ENCODE measurements at places on chromosomes 12 and 14. TPM values are rescaled to one million over a fixed set of nuclear protein-coding genes. Genes with fewer than 3 reads are reported as not detected.

DNA sequence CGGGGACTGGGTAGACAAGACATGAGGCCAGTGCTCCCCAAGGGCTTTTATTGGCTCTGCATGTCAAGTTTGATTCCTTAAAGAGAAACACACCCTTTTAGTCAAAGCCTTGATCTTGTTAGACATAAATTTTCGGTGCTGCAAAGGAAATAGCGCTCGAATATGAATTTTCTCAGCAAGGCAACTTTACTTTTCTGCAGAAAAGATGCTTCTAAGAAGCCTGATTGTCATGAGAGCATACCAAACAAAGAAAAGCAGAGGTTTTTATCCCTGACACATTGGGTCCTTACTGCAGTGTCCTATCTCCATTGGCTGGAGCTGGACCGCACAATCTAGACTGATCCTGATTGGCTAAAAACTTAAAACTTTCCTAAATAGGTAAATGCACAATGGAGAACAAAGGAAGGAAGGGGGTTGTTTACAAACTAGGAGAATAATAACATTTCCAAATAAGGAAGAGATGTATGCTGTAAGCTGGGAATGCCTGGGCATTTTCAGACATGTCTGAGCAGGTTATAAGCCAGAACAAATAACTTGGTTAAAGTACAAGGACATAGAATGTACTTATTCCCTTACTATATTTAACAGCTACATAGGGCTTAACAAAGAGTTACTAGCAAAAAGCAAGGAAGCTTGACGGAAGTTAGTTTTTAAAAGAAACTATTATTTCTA is 17.2 kb downstream of the TXNRD1 start:
- no peak for DNase-seq

DNA sequence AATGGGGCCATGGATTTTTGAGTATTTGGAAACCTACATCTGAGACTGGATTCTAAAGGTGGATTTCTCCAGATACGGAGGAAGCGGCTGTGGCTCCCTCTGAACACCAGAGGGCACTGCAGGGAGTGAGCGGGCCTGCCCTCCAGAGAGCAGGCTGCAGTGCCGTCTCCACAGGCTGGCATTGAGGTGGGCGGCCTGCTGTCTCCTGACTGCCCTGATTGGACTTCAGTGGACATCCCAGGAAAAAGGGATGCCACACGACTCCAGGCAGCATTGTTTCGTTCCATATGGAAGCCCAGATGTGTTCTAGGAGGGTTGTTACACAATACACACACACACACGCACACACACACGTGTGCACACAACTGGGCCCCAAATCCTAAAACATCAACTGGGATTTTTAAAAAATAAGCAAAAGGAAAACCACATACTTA is 20.9 kb upstream of the ANO2 start:
- DNase-seq = peak; percentile 46

DNA sequence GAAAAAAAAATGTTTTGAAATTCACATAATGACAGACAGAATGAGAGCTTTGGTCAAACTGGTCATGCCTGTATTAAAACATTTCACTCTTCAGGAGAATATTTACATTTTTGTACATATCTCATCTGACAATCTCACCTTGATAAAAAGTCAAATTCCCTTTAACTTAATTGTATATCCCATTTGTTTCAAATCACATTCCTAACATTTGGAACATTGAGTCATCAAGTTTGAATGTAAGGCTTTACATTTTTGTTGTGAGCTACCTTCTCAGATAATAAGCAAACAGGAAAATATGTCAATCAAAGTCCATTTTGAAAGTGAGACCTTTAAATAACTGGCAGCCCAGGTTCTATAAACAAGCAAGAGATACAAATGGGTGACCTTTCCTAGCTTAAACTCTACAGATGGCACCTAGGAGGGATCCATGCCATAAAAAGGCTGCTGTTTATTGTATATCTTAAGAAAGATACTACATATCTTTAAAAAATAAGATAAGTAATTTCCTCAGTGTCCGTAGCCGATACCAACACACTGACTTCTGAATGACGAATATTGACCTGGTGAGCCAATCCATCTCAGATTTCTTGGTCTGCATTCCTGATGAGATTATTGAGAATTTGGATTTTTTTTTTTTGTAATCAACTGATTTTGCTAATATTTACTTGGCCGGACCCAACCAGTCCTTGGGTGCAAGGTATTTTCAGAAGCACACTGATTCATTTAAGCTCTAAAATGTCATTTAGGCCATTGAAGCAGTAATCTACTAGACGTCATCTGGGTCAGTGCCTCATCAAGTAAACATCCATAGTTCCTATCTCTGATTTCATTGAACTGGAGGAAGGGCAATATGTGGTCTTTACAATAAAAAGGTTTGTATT is 259.6 kb downstream of the BTG1 start:
- no peak for DNase-seq

GRCh38 chr14:81946834-81947798 is 413.5 kb upstream of the SEL1L start:
- no peak for DNase-seq

GRCh38 chr14:91127401-91127801 is 13.5 kb downstream of the DGLUCY start:
- DNase-seq = no peak

DNA sequence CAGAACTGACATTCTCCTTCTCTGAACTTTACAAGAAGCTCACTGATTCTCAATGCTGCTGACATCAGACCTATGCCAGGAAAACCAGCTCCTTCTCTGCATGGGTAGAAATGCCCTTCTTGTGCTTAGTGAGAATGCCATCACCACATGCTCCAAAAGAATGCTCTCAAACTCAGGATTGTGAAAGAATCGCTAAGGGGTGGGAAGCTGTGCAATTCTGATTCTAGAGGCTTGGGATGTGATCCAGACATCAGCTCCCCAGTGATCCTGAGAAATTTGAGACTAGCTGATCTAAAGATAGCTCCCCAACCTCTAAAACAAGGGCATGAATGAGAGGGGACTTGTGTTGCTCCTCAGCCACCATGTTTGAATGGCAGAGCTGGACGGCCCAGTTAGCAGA is 113.2 kb downstream of the DPF3 start:
- no peak for DNase-seq

DNA sequence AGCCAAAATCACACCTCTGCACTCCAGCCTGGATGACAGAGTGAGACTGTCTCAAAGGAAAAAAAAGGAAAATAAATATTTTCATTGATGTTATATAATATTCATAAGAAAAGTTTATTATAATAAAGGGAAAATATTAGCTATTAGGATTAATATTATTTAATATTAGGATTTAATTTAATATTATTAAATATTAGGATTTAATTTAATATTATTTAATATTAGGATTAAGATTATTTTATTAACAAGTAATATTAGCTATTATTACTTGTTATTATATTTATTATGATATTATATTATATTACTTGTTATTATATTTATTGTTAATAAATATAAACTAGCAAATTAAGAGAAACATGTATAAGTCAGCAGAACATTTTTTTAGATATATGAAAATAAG is 518.1 kb downstream of the FSCB start:
- DNase-seq = no peak

Gene PRB2
- not detected for total RNA-seq

Gene CS
- 311 TPM for total RNA-seq

Gene MYF6
- total RNA-seq = not detected

Gene PPP4R4
- total RNA-seq = 1.4 TPM

All from activated naive CD8-positive, alpha-beta T cell treated with anti-CD3 and anti-CD28 coated beads for 36 hours (primary cell).